Stimulated activated CD4-positive, alpha-beta T cell treated with anti-CD3 and anti-CD28 coated beads, Interleukin-1b, Interleukin-23, amount 100 ng/mL, for 4 hours (primary cell): ENCODE measurements at places on chromosomes 7 and 10.

DNA sequence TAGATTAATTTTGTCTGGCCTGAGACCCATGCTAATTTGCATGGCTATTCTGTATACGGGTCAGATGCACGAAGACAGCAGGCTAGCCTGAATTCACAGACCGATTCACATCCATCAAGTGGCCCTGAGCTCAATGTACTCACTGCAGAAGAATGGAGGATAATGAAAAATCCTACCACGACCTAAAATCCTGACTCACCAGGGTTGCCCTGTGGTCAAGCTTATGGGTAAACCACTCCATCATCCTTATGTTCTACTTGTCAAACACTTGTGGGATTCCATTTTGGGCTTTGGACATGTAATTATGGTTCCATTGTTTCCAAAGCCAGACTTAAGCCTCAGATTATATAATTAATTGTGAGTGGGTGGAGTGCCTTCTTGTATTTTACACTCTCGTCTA, 110.4 kb upstream of the ZNF438 start:
- no peak for DNase-seq

GRCh38 chr7:46554688-46555422, 633.8 kb upstream of the IGFBP3 start:
- DNase-seq: no peak

GRCh38 chr10:7484456-7485243, 73.8 kb upstream of the SFMBT2 start:
- no peak for DNase-seq

DNA sequence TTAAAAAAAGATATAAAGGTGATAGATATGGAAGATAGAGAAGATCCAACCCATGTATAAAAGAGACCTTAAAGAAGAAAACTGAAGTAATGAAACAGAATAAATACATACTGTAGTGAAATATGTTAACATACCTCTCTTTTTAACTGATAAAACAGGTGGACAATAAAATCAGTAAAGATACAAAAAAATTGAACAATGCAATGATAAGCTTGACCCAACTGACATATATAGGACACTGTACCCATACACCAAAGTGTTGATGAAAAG, 17.4 kb upstream of the PRF1 start:
- no peak for DNase-seq

DNA sequence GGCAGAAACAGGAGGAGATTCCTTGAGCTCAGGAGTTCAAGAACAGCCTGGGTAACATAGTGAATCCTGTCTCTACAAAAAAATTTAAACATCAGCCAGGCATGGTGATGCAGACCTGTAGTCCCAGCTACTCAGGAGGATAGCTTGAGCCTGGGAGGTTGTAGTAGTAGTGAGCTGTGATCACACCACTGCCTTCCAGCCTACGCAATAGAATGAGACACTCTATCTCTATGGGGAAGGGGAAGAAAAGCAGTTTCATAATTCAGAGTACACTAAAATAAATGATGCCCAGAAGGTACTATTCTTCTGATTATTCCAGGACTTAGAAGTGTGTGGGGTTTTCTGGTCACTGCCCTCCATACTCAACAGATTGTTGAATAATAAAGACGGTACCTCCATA, 177.3 kb downstream of the KMT2E start:
- DNase-seq: no peak

DNA sequence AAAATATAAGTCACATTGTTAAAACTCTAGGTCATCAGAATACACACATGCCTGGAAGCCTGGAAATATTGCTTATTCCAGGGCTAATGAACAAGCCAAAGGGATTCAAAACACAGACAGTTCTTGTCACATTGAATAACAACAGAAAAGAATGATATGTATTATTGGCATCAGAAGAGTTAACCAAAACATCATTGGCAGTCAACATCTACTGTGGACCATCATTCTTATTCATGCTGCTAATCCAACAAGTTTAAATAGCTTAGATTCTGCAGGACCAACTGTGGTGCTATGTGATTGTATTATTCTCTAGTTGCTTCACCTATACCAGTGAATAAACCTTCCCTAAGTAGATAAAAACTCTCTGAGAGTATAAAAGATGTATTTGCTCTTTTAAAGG, 198.3 kb downstream of the NEBL start:
- DNase-seq: no peak

- DNase-seq: no peak
Measured at GRCh38 chr10:42953684-42954674, 122.9 kb upstream of the RET start.

GRCh38 chr7:43625453-43625852, 42.5 kb downstream of the STK17A start:
- DNase-seq: no peak

GRCh38 chr10:1401071-1401965, 336.0 kb downstream of the ADARB2 start:
- no peak for DNase-seq

DNA sequence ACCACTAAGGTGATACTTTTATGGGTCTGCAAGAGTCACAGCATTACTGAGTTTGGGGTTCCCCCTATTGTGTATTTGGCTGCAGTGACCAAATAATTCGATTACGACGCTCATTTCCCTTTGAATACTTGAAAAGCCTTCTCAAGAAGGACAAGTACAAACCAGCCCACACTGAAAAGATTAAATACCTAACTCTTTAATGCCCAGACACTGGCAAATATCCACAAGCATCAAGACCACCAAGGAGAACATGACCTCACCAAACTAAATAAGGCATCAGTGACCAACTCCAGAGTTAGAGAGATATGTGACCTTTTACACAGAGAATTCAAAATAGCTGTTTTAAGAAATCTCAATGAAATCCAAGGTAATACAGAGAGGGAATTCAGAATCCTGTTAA, 31.8 kb upstream of the SFTPD start:
- no peak for DNase-seq

GRCh38 chr7:74083117-74083876, at the start of gene LIMK1:
Gene LIMK1, plus strand, starts transcription at chr7:74083804. Its CDS starts 187 bp downstream, at chr7:74083991.
- DNase-seq: peak; percentile 81

- DNase-seq: no peak
Measured at GRCh38 chr7:831596-832166, 595 bp upstream of the SUN1 start.

DNA sequence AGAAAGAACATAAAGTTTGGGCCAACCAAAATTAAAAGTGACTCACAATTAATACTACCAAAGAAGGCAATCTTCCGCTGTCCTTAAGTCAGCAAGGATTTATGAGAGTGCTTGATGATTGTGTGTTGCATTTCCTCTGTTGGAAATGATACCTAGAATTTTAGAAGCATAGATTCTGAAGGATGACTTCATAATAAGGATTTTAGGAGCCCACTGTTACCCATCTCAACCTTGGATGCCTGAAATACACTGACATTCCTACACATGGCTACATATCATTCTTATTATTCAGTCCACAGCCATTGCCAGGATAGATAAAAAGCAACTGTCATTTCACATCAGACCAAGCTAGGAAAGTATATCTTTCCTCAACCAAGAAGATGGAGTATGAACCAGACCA, 823.8 kb downstream of the LRMDA start:
- DNase-seq: no peak

GRCh38 chr7:36762394-36762793, 38.1 kb upstream of the AOAH start:
- no peak for DNase-seq

- no peak for DNase-seq
Measured at GRCh38 chr10:115829521-115830205, 443.3 kb downstream of the GFRA1 start.

DNA sequence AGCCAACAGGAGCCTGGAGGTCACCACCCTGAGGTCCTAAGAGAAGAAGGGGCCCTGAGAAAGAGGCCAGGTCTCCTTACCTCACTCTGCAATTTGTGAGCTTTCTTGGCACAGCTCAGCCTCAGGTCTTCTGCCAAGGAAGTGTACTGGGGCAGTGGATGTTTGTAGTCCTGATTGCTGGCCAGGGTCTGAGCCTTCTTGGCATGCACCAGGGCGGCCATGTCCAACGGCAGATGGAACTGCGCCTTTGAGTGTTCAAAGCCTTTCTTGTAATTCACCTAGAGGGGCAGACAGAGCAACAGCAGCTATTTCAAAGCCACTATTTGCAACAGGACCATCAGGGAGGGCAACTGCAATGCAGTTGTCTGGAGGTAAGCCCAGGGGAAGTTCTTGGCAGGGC, 51.7 kb downstream of the NRAP start:
- no peak for DNase-seq

- no peak for DNase-seq
Measured at GRCh38 chr7:115984105-115984504, 46.5 kb downstream of the TFEC start.

GRCh38 chr7:10300577-10300976, 673.1 kb upstream of the PHF14 start:
- no peak for DNase-seq

- DNase-seq: no peak
Measured at GRCh38 chr10:25938405-25938804, 4.4 kb downstream of the MYO3A start.

GRCh38 chr7:157775021-157775559, 438.3 kb downstream of the DNAJB6 start:
- DNase-seq: no peak

GRCh38 chr7:26151096-26151495, 902 bp upstream of the NFE2L3 start:
- DNase-seq: no peak

- no peak for DNase-seq
Measured at GRCh38 chr10:124250506-124250905, 157.1 kb upstream of the CHST15 start.

DNA sequence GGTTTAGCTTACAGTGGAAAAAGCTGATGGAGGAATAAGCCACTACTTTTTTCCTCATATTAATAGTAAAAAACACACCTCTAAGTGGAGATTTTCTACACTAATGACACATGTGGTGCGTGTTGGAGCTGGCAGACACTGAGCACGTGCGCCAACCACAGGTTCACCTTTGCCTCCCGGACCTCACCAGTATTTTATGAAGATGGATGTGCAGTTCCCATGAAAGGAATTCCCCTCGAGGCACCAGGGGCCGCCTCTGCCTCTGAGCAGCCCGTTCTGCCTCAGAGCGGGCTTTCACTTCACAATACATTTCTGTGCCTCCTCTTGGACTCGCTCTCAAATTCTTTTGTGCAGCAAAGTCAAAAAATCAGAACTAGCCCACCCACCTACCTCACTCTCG, 477.5 kb upstream of the ADARB2 start:
- no peak for DNase-seq

DNA sequence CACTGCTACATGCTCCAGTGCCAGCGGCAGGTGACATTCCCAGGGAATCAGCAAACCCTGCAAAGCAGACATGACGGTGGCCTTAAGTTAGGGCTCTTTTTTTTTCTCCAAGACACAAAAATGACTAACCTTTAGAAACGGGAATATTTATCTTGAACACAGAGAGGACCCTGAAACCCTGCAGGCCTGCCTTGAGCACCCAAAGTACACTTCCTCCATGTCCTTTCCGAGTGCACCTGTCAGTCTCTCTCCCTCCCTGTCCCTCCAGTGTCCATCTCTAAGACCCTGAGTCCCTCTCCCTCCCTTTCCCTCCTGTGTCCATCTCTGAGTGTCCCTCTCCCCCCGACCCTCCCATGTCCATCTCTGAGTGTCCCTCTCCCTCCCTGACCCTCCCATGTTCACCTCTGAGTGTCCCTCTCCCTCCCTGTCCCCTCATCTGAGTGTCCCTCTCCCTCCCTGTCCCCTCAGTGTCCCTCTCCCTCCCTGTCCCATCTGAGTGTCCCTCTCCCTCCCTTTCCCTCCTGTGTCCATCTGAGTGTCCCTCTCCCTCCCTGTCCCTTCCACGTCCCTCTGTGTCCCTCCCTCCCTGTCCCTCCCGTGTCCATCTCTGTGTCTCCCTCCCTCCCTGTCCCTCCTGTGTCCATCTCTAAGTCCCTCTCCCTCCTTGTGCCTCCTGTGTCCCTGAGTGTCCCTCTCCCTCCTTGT, 51.2 kb upstream of the CAMK2B start:
- DNase-seq: no peak

DNA sequence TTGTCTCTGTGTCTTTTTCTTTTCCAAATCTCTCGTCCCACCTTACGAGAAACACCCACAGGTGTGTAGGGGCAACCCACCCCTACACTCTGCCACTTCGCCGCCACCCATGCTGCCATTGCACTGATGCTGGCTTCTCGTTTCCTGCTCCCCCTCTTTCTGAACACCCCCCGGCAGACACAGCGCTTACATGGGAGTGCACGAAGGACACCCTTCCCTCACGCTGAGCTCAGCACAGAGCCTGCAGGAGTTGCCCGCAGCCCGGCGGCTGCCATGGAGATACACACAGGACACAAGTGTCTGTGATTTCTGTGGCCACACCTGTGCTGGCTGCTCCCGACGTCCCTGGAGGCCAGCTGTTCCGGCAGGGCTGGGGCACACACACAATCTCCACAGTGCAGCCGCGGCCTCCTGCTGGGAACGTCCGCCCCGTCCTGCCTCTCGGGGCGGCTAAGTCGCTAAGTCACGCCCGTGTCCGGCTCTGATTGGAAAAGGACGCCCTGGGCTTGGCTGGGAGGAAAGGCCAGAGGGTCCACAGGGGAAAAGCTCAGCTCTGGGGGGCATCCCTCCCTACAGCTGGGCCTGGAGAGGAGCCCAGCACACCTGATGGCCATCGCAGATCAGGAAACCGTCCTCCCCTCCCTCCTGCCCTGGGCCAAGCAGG, 349.8 kb downstream of the PTPRN2 start:
- DNase-seq: no peak

- DNase-seq: no peak
Measured at GRCh38 chr10:58971796-58972491, 204.5 kb upstream of the PHYHIPL start.

- no peak for DNase-seq
Measured at GRCh38 chr7:144497282-144497681, 93.8 kb upstream of the NOBOX start.

GRCh38 chr10:102674566-102674965, 30.3 kb downstream of the TRIM8 start:
- DNase-seq: no peak

- no peak for DNase-seq
Measured at GRCh38 chr7:115038158-115038557, 116.3 kb downstream of the MDFIC start.

DNA sequence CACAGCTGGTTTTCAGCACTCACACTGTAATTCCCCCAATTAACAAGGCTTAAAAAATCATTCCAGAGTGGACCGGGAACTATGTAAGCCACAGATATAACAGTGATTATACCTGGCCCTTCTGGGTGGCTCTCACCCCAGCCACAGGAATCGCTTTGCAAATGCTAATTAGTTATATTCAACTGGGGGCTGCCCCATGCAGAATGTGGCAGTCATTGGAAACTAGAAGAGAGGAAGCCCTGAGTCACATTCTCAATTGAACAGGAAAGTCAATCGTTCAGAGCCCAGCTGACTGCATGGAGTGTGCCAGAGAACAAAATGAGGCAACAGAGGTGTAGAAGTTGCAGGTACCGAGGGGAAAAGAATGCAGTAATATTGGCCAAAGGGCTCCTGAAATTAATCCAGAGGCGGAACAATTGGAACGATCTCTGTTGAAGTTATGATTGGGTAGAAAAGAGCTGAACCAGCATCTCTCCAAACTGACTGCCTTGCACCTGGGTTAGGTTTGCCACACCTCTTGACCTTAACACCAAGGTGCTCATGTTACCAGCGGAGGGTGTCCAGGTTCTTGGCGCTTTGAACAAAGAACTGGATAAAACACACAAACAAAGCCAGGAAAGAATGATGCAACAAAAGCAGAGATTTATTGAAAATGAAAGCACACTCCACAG, 909.7 kb upstream of the AUTS2 start:
- no peak for DNase-seq
